ENCODE measurements at places on chromosomes 16 and 17. TPM values are rescaled to one million over a fixed set of nuclear protein-coding genes. Genes with fewer than 3 reads are reported as not detected.

The KRT16 gene
- total RNA-seq = not detected

The TSPAN10 gene
- 1.2 TPM for total RNA-seq

The NLE1 gene
- total RNA-seq = 41.7 TPM

The DPEP2 gene
- total RNA-seq = not detected

The GPR142 gene
- not detected for total RNA-seq

The CDH11 gene
- total RNA-seq = 5.4 TPM

The TMEM95 gene
- not detected for total RNA-seq

The CACNG1 gene
- not detected for total RNA-seq

Data from H9 (cell line).